Natural killer cell (primary cell): ENCODE measurements at places on chromosomes 1 and 21. TPM values are rescaled to one million over a fixed set of nuclear protein-coding genes. Genes with fewer than 3 reads are reported as not detected.
A peak's percentile ranks its signal among the peaks of the same experiment; 100 is the strongest.

MARK1 gene
- not detected for total RNA-seq

LORICRIN gene
- total RNA-seq, result not detected

- DNase-seq, result peak; percentile 27
- H3K4me1 ChIP-seq, result peaks cover 29% of the 10 kb centered on the region
- no peaks in the 10 kb centered on the region for H3K27me3 ChIP-seq
- H3K27ac ChIP-seq, result no peak overlapping the region
- no peak overlapping the region for H3K4me3 ChIP-seq
These were observed 30.9 kb downstream of the AGT start for GRCh38 chr1:230682882-230683610.

REN gene
- total RNA-seq, result not detected

MMP23B gene
- total RNA-seq, result 130 TPM

DNA sequence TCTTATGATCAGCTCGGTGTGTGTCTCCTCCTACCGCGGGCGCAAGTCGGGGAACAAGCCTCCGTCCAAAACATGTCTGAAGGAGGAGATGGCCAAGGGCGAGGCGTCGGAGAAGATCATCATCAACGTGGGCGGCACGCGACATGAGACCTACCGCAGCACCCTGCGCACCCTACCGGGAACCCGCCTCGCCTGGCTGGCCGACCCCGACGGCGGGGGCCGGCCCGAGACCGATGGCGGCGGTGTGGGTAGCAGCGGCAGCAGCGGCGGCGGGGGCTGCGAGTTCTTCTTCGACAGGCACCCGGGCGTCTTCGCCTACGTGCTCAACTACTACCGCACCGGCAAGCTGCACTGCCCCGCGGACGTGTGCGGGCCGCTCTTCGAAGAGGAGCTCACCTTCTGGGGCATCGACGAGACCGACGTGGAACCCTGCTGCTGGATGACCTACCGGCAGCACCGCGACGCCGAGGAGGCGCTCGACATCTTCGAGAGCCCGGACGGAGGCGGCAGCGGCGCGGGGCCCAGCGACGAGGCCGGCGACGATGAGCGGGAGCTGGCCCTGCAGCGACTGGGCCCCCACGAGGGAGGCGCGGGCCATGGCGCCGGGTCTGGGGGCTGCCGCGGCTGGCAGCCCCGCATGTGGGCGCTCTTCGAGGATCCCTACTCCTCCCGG is 1.5 kb downstream of the KCNC4 start:
- H3K27ac ChIP-seq, result no peak overlapping the region
- DNase-seq, result peak; percentile 62
- no peaks in the 10 kb centered on the region for H3K36me3 ChIP-seq

GRCh38 chr1:233300326-233300725 is 4.8 kb upstream of the PCNX2 start:
- H3K27me3 ChIP-seq, result no peaks in the 10 kb centered on the region
- H3K36me3 ChIP-seq, result no peaks in the 10 kb centered on the region
- no peak overlapping the region for H3K27ac ChIP-seq
- H3K4me3 ChIP-seq, result no peak overlapping the region
- H3K4me1 ChIP-seq, result peaks cover 4% of the 10 kb centered on the region
